ENCODE measurements at places on chromosomes 6 and 20.

GRCh38 chr6:140744659-140745320 is 1370.3 kb upstream of the CITED2 start:
- peaks cover 10% of the 10 kb centered on the region for H3K4me1 ChIP-seq
- peak overlapping the region; percentile 45 for H3K27ac ChIP-seq
- H3K36me3 ChIP-seq: peaks cover 1% of the 10 kb centered on the region

DNA sequence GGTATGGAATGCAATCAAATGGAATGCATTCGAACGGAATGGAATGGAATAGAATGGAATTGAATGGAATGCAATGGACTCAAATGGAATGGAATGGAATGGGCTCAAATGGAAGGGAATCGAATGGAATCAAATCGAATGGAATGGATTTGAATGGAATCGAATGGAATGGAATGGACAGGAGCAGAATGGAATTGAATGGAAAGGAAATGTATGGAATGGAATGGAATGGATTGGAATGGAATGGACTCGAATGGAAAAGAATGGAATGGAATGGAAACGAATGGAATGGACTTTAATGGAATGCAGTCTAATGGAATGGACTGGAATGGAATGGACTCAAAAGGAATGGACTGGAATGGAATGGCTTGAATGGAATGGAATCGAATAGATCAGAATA is 18.3 kb upstream of the DEFB115 start:
- H3K4me1 ChIP-seq: no peaks in the 10 kb centered on the region
- no peak for DNase-seq
- no peak overlapping the region for H3K27ac ChIP-seq
- H3K4me3 ChIP-seq: no peak overlapping the region
- no peaks in the 10 kb centered on the region for H3K27me3 ChIP-seq

- DNase-seq: no peak
- no peak overlapping the region for H3K27ac ChIP-seq
- no peaks in the 10 kb centered on the region for H3K36me3 ChIP-seq
- no peaks in the 10 kb centered on the region for H3K27me3 ChIP-seq
- no peak overlapping the region for H3K4me3 ChIP-seq
Observed at GRCh38 chr6:136166815-136167214, 83.3 kb downstream of the MTFR2 start.

- H3K4me3 ChIP-seq: no peak overlapping the region
- H3K36me3 ChIP-seq: no peaks in the 10 kb centered on the region
- no peak overlapping the region for H3K27ac ChIP-seq
- H3K4me1 ChIP-seq: peaks cover 2% of the 10 kb centered on the region
- DNase-seq: no peak
Observed at GRCh38 chr6:11714116-11714797, 64.3 kb downstream of the ADTRP start.

DNA sequence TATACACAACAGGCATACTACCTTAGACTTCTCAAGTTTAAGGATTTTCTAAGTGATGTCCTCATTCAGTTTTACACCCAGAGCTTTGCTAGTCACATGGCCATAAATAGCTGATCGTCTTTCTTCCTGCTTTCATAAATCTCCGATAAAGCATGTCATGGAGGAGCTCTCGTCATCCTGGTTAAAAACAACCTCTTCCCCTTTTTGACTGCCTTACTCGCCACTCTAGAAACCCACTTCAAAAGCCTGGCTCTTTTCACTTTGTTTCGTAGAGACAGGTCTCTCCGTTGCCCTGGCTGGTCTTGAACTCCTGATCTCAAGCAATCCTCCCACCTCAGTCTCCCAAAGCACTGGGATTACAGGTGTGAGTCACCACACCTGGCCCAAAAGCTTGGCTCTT is 67.0 kb upstream of the SMIM29 start:
- no peaks in the 10 kb centered on the region for H3K27me3 ChIP-seq
- no peak overlapping the region for H3K4me3 ChIP-seq
- H3K27ac ChIP-seq: no peak overlapping the region

DNA sequence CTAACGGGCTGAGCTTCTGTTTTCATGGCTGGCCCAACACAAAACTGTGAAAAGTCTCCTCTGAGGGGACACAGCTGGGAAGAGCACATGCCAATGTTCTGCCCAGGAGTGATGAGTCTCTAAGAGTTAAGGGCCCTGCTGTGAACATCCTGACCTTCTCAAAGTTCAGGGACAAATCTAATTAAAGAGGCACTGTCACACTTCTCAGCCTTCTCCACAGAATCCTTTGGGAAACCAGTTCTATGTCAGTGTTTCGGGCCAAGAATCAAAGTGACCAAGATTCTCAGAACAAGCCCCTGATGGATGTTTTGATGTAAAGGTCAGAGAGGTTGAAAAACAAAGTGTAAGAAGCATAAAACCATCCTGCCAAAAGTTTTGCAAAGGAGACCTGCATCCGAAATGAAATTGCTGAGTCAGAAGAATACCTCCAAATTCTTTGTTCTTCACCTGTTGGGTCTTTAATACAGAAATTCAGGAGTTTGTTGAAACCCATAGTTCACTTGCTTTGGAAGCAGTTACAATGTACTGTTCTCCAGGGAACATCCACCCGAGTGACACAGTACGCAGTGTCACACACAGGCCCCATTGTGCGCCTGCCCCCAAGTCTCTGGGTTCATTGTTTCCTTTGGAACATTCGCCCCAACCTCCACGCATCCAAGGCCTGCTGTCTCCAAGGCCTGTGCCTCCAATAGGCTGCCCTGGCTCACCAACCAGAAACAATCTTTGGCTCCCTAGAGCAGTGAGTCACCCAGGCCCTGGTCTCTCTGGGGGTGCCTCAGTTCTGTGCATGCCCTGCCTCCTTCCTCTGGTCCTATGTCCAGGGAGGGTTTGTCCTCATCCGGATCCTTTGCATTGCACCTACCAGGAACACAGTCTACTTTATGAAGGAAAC is 65.5 kb upstream of the QKI start:
- H3K36me3 ChIP-seq: no peaks in the 10 kb centered on the region
- H3K4me3 ChIP-seq: no peak overlapping the region
- peaks cover 2% of the 10 kb centered on the region for H3K4me1 ChIP-seq
- DNase-seq: no peak
- no peak overlapping the region for H3K27ac ChIP-seq
